GM13976 (cell line): ENCODE measurements at places on chromosomes 11 and 22.

GRCh38 chr11:45246241-45246640, 39.9 kb downstream of the SYT13 start:
- no peak for DNase-seq

DNA sequence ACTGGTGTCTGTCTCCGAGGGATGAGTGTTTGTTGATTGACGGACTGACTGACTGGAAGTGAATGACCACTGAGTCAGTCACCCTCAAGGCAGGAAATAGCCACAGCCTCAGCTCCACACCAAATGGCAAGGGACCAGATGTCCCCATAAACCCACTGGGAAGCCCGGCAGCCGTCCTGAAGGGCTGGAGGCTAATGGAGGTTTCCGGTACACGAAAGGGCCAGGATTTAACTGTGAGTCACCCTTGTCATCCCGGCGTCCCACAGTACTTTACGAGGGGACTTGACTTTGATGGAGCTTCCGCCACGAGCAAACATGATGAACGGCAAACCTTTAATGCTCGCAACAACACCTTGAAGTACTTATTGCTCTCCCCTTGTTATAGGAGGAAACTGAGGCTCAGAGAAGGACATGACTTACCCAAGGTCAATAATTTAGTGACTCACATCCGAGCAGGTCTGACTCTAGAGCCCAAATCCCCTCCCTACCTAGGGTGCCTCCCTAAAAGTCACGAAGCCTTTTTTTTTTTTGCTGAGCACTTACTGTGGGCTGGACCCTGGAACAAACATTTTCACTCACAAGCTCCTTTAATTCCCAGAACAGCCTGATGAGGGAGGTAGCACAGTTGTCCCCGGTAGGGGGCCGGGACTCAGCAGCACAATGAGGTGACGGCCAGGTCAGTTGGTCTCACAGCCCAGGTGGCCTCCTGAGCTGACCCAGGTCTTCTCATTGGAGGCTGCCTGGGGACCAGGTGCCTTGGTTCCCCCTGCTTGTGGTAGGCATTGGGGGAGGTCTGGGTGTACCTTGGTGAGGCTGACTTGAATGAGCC, 25.2 kb upstream of the GCAT start:
- no peak for DNase-seq

DNA sequence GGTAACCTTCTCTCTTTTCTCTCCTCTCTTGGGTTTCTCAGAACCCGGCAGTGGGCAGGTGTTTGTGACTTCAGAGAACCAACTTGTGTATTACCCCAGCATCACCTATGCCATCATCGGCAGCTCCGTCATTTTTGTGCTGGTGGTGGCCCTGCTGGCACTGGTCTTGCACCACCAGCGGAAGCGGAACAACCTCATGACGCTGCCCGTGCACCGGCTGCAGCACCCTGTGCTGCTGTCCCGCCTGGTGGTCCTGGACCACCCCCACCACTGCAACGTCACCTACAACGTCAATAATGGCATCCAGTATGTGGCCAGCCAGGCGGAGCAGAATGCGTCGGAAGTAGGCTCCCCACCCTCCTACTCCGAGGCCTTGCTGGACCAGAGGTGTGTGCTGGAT, 62.2 kb downstream of the COMMD9 start:
- no peak for DNase-seq

- no peak for DNase-seq
Measured at GRCh38 chr22:44574640-44575380, 76.8 kb upstream of the RTL6 start.

DNA sequence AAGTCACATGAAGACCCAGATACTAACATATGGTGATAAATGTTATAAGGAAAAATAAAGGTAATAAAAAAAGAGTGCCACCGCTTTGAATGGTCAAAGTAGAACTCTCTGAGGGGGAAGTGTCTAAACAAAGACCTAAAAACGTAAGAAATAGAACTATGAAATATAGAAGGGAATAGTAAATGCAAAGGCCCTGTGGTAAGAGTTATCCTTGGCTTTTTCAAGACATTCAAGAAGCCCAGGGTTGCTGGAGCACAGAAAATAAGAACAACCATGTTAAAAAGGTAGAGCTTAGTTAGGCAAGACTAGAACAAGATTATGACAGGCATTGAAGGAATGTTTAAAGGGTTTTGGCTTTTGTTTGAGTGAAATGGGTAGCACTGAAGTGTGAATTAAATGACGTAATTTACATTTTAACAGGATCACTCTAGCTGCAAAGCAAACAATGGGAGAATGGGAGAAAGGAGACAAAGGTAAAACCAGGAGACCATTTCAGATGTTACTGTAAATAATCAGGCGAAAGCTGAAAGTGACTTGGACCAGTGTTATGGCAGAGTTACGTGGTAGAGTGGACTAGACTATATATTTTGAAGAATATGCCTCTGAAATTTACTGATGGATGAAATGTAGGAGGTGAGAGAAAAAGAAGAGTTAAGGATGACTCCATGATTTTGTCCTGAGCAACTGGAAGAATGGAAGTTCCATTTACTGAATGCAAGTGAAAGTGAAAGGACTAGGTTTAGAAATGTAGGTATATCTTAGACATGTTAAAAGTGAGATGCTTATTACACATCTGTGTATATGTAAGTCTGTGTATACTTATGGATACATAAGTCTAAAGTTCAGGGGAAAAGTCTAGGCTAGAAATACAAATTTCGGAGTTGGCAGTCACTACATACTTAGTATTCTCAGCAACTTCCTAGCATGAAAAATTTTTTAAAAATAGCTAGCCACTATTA, 28.5 kb downstream of the BTBD10 start:
- no peak for DNase-seq

DNA sequence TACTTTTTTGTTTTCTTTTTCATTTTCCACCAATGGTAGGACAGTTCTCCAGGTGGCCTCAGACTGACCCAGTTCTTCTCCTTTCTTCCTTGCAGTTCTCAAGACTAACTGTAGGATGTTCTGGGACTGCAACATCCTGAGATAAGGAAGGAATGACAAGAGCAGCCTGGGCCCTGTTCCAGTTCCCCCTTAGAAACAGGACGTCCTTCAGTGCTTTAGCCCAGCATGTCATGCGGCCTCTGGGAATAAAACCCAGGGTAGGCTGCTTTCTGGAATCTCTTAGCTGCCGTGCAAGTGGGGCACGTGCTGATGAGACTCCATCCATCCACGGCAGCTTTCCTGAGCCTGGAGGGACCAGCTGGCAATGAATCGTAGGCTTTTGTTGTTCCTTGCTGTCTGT, 24.0 kb upstream of the CADM1 start:
- no peak for DNase-seq

GRCh38 chr11:113730887-113731726, 25.0 kb upstream of the TMPRSS5 start:
- no peak for DNase-seq
